ENCODE measurements at places on chromosomes 6 and 20. TPM values are rescaled to one million over a fixed set of nuclear protein-coding genes. Genes with fewer than 3 reads are reported as not detected.

DNA sequence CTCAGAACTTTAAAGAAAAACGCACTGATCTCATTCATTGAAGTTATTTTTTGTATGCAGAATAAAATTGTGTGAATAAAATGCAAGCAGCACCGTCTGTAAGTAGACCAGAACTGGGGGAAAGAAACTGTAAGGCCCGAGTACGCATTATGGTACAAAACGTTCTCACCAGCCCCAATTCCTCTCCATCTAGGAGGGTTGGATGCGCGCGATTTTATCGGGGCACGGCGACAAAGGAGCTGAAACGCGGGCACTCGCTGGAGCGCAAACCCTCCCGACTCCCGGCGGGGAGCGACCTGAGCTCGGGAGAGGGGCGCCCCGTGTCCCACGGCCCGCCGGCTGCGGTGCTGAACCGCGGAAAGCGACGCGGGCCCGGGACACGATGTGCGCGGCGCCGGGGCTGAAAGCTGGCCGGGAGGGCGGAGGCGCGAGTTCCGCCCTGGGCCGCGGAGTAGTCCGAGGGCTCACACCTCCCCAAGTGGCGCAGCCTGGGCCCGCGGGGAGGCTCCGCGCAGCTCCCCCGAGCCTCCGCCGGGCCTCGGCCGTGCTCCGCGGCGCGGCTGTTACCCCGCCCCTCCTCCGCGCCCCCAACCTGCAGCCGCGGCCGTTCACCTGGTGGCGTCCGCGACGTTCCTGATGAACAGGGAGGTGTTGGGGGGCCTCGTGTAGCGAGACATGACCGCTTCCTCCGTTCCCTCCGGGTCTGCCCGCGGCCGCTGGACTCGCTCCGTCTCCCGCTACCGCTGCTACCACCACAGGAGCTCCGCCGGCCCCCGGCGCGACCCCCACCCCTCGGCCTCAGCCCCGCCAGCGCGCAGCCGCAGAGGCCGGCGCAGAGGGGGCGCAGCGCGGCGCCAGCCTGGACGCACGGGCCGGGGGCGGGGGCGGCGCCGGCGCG, at the start of gene SRSF12:
SRSF12 (minus strand) TSS at position 861 of the 898 bp plus-strand sequence; CDS start at position 677, 184 bp downstream.
- DNase-seq = no peak

- no peak for DNase-seq
Measured at GRCh38 chr6:38503032-38503773, 136.5 kb downstream of the BTBD9 start.

The COL9A3 gene
- 13.8 TPM for total RNA-seq

The SLC26A8 gene
- total RNA-seq = not detected

The TMEM244 gene
- total RNA-seq = not detected
